ENCODE measurements at places on chromosomes 7 and 10.

GRCh38 chr7:35761871-35762677, 38.8 kb upstream of the SEPTIN7 start:
- no peaks in the 10 kb centered on the region for H3K27me3 ChIP-seq
- H3K4me1 ChIP-seq: peaks cover 2% of the 10 kb centered on the region
- H3K4me3 ChIP-seq: no peak overlapping the region
- no peaks in the 10 kb centered on the region for H3K36me3 ChIP-seq
- H3K27ac ChIP-seq: no peak overlapping the region
- peak; percentile 37 for DNase-seq

DNA sequence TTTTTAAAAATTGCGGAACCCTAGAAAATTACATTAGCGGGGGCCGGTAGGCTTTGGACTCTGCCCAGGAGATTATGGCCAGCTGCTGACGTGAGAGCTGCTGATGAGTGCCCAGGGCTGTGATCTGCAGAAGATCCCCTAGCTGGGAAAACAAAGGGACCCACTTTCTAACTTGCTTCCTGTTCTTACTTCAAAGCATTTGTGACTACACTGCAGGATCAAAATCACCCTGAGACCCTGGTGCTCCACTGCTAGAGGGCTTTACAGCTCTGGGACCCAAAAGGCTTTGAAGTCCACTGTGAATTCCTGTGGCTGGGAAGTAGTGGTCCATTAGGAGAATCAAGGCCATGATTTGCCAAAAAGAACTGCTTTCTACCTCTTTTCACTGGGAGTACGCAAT, 499.4 kb upstream of the AKR1E2 start:
- H3K27ac ChIP-seq: no peak overlapping the region
- no peak for DNase-seq
- no peaks in the 10 kb centered on the region for H3K36me3 ChIP-seq
- peaks cover 1% of the 10 kb centered on the region for H3K4me1 ChIP-seq
- H3K4me3 ChIP-seq: no peak overlapping the region

GRCh38 chr10:121988361-121989324, at the start of gene TACC2:
TACC2 (plus strand) TSS chr10:121989163; CDS start chr10:122021982, 32,819 bp downstream.
- no peaks in the 10 kb centered on the region for H3K27me3 ChIP-seq
- H3K36me3 ChIP-seq: no peaks in the 10 kb centered on the region
- H3K27ac ChIP-seq: peak within 1 kb of the TSS; percentile 41
- H3K4me3 ChIP-seq: no peak within 1 kb of the TSS
- H3K4me1 ChIP-seq: no peaks in the 10 kb centered on the region
- DNase-seq: peak; percentile 98

DNA sequence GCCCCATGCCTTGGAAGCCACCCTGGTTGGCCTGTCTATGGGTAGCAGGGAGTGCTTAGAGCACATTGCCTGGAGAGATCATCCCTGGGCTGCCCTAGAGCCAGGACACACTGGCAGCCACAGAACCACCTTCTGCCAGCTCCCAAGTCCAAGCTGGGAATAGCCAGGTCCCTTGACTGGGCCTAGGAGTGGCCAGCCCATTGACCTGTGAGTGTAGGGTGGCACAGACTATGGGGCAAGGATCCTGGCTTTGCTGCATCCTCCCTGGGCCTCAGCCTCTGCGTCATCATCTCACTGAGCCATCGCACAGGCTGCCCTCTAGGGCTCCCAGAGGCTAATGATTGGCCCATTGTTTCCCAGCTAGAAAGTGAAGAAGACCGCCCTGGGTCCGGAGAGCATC, 7.0 kb downstream of the AQP1 start:
- H3K4me3 ChIP-seq: no peak overlapping the region
- H3K27me3 ChIP-seq: no peaks in the 10 kb centered on the region
- H3K36me3 ChIP-seq: no peaks in the 10 kb centered on the region
- H3K4me1 ChIP-seq: peaks cover 11% of the 10 kb centered on the region

Measured in trophoblast cell (in vitro differentiated cells and primary cell).